ENCODE measurements at places on chromosomes 12 and 14. TPM values are rescaled to one million over a fixed set of nuclear protein-coding genes. Genes with fewer than 3 reads are reported as not detected.

OR4E2 gene
- total RNA-seq: not detected

DNA sequence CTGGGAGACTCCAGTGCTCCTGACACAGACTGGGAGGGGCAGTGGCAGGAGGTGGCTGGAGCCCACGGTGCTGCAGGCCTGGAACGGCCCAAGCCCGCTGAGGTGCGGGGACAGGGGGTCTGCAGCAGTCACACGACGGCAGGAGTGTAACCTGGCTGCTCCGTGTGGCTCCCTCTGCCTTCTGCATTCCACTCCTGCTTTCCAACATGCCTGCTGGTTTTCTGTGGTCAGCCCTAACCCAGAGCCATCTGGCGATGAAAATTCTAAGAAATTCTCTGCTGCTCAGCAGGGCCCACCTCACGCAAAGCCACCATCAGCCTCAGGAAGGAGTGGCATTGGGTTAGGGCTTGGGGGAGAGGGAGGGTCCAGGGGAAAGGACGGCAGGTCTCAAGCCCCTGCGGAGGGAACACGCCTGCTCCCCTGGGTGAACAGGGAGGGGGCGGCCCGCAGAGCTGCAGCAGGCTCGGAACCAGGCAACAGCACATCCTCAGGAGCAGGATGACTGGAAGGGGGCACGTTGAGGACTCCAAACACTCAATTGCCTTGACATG lies 5.0 kb upstream of the FBRSL1 start:
- DNase-seq: no peak

DNA sequence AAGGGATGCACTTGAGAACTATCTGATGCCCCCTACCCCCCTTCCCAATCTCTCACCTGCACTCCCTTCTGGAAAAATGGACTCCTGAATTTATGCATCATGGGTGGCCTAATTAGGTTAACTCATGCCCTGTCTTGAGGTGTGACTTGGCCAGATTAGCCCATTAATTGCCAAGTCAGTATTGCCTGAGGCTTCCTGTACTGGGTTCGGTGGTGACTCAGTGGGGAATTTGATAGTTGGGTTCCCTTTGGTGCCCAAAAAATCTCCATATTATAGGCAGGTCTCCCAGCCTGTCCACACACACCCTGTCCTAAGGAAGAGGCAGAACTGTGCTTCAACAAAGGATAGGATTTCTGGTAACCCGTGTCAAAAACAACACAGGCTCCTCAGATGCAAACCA lies 146.1 kb downstream of the CHST11 start:
- no peak for DNase-seq

LHX5 gene
- not detected for total RNA-seq

DNA sequence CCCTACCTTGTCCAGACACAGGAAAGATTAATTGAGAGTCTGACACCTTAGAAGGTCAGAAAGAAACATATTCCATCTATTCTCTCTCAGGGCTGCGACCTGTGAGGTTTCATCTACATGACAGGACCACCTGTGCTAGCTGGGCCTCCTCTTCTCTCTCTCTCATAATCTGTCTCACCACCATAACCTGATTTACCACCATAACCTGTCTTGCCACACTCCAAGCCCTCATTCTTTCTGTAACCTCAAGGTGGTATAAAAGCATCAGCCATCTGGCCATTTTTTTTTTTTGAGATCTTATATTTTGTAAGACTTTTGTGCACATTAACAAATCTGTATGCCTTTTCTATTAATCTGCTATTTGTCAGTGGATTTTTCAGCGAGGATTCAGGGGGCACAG lies 75.5 kb downstream of the ACADS start:
- no peak for DNase-seq

- DNase-seq: no peak
Measured at GRCh38 chr12:20585913-20586312, 109.2 kb upstream of the SLCO1C1 start.

DNA sequence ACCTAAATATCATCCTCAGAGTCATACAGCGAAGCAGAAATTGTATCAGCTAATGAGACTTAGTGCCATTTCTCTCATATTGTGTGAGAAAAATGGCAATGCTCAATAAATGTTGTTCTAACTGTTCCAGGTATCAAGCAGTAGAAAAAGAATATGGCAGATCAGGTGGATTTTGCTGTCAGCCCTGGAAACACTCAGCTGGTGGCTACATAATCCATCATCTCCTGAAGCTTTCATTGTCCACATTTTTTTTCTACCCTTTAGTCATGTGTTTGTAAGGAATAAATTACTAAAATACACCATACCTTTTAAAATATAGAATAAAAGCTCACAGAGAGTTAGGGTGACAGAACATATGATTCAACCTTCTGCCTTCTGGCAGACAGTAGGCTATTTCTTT lies 840.3 kb downstream of the DIO2 start:
- no peak for DNase-seq

DNA sequence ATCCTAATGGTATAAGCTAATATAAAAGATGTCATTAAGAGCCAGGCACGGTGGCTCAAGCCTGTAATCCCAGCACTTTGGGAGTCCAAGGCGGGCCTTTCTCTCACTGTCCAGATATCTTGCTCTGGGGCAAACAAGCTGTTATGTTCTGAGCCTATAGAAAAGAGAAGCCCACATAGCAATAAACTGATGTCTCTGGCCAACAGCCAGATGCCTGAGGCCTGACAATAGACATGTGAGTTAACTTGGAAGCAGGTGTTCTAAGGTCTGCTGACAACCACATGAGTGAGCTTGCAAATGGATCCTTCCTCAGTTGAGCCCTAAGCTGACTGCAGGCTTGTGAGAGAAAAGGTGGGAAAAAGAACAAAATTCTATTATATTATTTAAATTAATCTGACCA lies 25.0 kb downstream of the YAF2 start:
- no peak for DNase-seq

DNA sequence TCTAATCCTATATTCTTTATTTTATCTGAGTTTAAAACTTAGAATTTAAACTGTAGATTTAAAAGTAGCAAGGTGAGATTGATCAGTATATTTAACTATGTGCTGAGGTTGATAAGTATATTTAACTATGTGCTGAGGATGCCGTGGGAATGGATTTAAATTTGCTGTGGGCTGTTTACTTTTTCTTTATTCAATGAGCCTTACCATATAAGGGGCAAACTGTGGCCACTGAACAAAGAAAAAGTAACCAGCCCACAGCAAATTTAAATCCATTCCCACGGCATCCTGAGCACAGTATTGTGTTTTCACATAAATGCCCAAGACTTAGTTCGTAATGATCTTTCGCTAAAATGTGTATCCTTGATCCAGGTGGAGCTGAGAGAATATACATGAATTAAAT lies 43.1 kb downstream of the PROX2 start:
- DNase-seq: no peak

HOXC12 gene
- not detected for total RNA-seq

All from GM12878 (cell line).